ENCODE measurements at places on chromosomes 7 and 10. TPM values are rescaled to one million over a fixed set of nuclear protein-coding genes. Genes with fewer than 3 reads are reported as not detected.

Gene EVX1
- total RNA-seq: not detected

Gene ITGA8
- not detected for total RNA-seq

Gene ANKRD61
- total RNA-seq: 0.29 TPM

Gene CDHR3
- total RNA-seq: 0.31 TPM

Gene CASTOR2
- 4.4 TPM for total RNA-seq

Gene INMT
- total RNA-seq: not detected

Gene CYP3A5
- total RNA-seq: not detected

Gene ZMYND11
- 41.3 TPM for total RNA-seq

Gene TMEM72
- total RNA-seq: not detected

Gene HYCC1
- 74.2 TPM for total RNA-seq

Gene CELF2
- total RNA-seq: 182 TPM

Gene GHRHR
- not detected for total RNA-seq

Gene AKR1D1
- total RNA-seq: not detected

Gene CFAP43
- total RNA-seq: 0.18 TPM

Gene SEMA4G
- 0.40 TPM for total RNA-seq

Gene LRIT1
- not detected for total RNA-seq

Gene NT5C3A
- 45.8 TPM for total RNA-seq

Gene HERC4
- total RNA-seq: 50.1 TPM

Gene SOSTDC1
- total RNA-seq: not detected

Gene FAM53B
- total RNA-seq: 21.8 TPM
